Activated CD4-positive, alpha-beta memory T cell treated with anti-CD3 and anti-CD28 coated beads for 36 hours (primary cell): ENCODE measurements at places on chromosomes 7 and 10.

GRCh38 chr7:55420530-55420929 is 55.4 kb downstream of the LANCL2 start:
- DNase-seq, result no peak

DNA sequence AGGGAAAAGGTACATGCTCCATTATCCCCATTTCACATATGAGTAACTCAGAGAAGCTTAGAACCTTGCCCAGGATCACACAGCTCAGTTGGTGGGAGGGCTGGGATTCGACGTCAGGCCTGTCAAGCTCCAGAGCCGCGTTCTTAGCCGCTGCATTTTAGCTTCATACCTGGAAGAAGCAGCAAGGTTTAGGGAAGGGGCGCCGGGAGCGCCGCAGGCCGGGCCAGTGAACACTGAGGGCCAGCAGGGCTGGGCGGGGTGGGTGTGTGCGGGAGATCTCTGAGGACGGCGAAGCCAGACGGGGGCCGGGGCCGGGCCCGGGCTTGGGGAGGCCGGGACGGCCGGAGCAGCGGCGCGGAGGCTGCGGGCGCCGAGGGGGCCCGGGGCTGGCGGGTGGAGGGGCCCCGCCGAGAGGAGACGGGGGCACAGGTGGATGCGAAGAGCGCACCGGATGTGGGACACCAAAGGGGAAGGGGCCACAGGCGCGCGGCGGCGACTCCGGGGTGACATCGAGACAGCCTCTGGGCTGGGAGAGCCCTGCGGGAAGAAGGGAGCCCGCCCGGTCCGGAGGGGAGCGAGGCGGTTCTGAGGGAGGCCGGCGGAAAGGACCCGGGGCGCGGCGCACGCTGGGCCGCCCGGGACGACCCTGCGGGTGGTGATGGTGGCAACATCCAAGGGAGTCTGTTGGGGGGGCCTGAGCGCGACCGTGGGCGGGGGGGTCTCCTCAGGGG is 498 bp downstream of the NDST2 start:
- peak; percentile 68 for DNase-seq

- peak; percentile 90 for DNase-seq
Observed at GRCh38 chr10:103745341-103746247, 109.8 kb downstream of the SH3PXD2A start.

DNA sequence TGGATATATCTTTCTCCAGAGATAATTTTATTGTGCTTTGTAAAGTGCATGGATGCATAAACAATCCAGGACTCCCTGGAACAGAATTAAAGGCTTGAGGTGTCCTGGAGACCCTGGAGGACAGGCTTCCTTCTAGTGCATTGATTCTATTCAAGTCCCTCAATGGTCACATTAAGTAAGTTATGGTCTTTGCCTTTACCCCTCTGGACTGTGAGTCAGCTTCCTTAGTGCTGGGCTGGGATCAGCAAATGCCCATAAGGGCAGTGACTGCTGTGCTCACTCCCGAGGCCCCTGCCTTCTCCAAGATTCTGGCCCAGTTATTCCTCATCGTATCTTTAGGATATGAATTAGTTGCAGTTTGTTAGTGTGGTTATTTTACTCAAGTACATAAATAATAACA is 178.7 kb upstream of the PRSS58 start:
- DNase-seq, result no peak

- no peak for DNase-seq
Observed at GRCh38 chr10:29612657-29613056, 22.1 kb downstream of the SVIL start.

DNA sequence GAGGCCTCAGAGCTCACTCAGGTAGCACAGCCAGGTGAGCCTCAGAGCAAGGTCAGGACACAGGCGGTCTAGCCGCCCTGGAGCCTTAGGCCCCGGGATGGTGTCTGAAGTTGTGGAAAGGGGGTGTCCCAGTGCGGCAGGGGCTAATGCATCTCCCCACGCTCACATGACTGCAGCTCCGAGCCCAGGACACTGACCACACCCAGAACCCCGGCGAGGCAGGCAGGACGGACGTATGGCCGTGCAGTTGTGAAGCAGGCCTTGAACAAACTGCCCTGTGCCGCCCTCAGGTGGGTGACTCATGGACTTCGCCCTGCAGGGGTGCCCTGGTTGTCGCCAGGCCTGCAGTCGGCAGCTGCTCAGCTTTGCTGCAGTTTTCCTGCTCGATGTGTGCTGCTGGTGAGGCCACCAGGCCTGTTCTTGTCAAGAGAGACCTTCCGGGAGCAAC is 5.0 kb upstream of the PRKAR1B start:
- DNase-seq, result peak; percentile 31

DNA sequence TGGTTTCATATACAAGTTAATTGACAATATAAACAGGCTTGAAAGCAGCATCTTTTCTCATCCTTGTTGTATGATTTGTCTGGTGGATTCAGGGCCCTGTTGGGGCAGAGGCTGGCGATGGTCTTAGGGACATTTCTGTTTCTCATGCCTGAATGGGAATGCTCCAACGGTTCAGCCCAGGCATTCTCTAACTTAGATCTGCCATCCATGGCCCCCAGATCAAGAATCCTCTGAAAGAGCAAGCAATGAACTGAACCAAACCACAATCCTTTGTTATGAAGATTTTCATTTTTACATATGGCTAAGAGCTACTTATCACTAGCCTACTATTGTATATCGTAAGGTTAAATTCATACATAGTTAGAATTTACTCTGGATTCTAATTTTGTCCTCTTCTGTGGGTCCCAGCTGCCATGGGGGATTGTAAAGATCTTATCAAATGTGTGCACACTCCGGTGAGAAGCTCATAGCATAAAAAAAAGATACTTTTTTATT is 163.9 kb downstream of the COBL start:
- no peak for DNase-seq
